ENCODE measurements at places on chromosomes 5 and 9. TPM values are rescaled to one million over a fixed set of nuclear protein-coding genes. Genes with fewer than 3 reads are reported as not detected.

MLANA gene
- total RNA-seq, result not detected

MPDZ gene
- total RNA-seq, result 16.6 TPM

SLC24A2 gene
- total RNA-seq, result not detected

SOHLH1 gene
- total RNA-seq, result not detected

KIF12 gene
- 0.87 TPM for total RNA-seq

AK6 gene
- 61.3 TPM for total RNA-seq

SLC4A9 gene
- not detected for total RNA-seq

WASHC1 gene
- total RNA-seq, result 9.8 TPM

SLC1A3 gene
- 0.13 TPM for total RNA-seq

CCL28 gene
- total RNA-seq, result 5.8 TPM

ISL1 gene
- 0.36 TPM for total RNA-seq

FAM153A gene
- total RNA-seq, result not detected

NOXA1 gene
- 3.7 TPM for total RNA-seq

SLC25A48 gene
- not detected for total RNA-seq

POU4F3 gene
- total RNA-seq, result 0.15 TPM

TRIM7 gene
- total RNA-seq, result 25.8 TPM

FSTL4 gene
- 0.18 TPM for total RNA-seq

IFNK gene
- not detected for total RNA-seq

TERT gene
- total RNA-seq, result 8.9 TPM

PPP3R2 gene
- not detected for total RNA-seq

FGF10 gene
- not detected for total RNA-seq

C9orf85 gene
- total RNA-seq, result 8.0 TPM

SLC35A4 gene
- 96.7 TPM for total RNA-seq

KIF4B gene
- total RNA-seq, result 0.10 TPM

CLIC3 gene
- 6.2 TPM for total RNA-seq

LHX6 gene
- 0.62 TPM for total RNA-seq

FRRS1L gene
- total RNA-seq, result 2.3 TPM

RBM18 gene
- 19.2 TPM for total RNA-seq

C6 gene
- total RNA-seq, result 0.13 TPM

PCDHA6 gene
- 0.31 TPM for total RNA-seq

TUSC1 gene
- total RNA-seq, result 4.4 TPM

NEUROG1 gene
- total RNA-seq, result not detected

FOXD4L5 gene
- 0.08 TPM for total RNA-seq

TICAM2 gene
- total RNA-seq, result 1.6 TPM

TMEM215 gene
- not detected for total RNA-seq

DMGDH gene
- total RNA-seq, result 0.54 TPM

COL5A1 gene
- total RNA-seq, result 5.7 TPM

CENPH gene
- 35.6 TPM for total RNA-seq

ZNF608 gene
- total RNA-seq, result 37.5 TPM

GPRIN1 gene
- total RNA-seq, result 18.9 TPM

CCNI2 gene
- total RNA-seq, result 0.49 TPM

C9 gene
- total RNA-seq, result 0.05 TPM
